ENCODE measurements at places on chromosomes 2 and 18.

DNA sequence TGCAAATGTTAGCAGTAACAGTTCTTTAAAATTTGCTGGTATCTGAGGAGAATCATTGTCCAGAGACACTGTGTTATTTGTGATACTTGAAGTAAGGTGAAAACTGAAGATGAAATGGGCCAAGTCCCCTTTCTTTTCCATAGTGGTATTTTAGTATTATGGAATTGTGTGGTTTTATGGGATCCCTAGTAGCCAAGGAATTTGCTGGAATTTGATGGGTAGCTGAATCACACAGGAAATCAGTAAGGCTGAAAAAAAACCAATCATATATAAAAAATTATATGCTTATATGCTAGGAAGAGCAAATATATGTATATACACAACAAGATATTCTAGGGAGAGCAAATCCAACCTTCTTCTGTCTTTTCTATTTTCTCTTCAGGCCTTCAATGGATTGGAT, 54.2 kb upstream of the TACR1 start:
- H3K36me3 ChIP-seq, result no peaks in the 10 kb centered on the region
- no peak overlapping the region for H3K27ac ChIP-seq
- H3K4me1 ChIP-seq, result no peaks in the 10 kb centered on the region
- H3K27me3 ChIP-seq, result no peaks in the 10 kb centered on the region
- no peak overlapping the region for H3K4me3 ChIP-seq

GRCh38 chr2:227891673-227892072, 20.2 kb downstream of the DAW1 start:
- no peaks in the 10 kb centered on the region for H3K27me3 ChIP-seq
- no peaks in the 10 kb centered on the region for H3K36me3 ChIP-seq
- H3K27ac ChIP-seq, result no peak overlapping the region
- H3K4me3 ChIP-seq, result no peak overlapping the region
- no peak for DNase-seq
- no peaks in the 10 kb centered on the region for H3K4me1 ChIP-seq

DNA sequence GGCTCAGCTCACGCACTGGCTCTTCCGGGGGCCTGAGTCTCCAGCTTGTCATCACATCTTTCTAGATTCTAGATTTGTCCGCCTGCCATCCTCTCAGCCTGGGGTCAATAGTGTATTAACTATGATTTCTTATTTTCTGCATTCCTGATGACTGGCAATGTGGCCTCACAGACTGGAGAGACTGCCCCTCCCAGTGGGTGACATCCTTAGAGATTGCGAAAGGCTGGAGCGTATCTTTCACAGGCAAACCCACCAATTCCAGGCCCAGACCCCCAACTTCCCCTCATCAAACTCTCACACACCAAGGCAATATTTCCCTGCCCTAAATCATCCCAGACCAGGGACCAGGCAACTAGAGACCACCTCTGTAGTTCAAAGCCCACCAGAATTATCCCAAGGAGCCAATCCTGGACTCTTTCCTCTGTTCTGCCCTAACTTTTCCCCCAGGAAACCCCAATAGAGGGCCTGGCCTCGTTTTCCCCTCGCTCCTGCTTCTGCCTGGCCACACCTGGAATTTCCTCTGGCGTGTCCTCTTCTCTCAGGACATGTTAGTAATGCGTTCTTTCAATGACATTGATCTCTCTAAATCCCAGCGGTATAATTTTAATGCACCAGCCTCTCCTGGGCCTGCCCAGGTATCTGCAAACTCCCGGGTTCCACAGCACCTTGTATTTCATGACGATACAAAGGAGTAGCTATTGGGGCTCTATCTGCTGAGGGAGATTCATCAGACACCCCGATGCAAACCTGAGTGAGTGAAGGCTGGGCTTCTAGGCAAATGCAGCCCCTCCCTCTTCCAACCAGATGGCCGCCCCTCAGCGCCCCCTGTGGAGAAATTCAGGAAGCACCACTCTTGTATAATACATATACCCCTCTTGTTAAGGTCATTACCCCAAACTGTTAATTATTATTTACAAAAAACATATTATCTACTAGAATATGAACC, 2.4 kb upstream of the KCNF1 start:
- no peak for DNase-seq
- H3K4me3 ChIP-seq, result no peak overlapping the region
- no peaks in the 10 kb centered on the region for H3K36me3 ChIP-seq
- H3K27me3 ChIP-seq, result peaks cover 3% of the 10 kb centered on the region

GRCh38 chr2:16409006-16409390, 256.6 kb downstream of the CYRIA start:
- no peaks in the 10 kb centered on the region for H3K4me1 ChIP-seq
- no peak for DNase-seq
- H3K27me3 ChIP-seq, result no peaks in the 10 kb centered on the region
- H3K4me3 ChIP-seq, result no peak overlapping the region

GRCh38 chr2:145380436-145381017, 860.6 kb upstream of the ZEB2 start:
- no peak overlapping the region for H3K4me3 ChIP-seq
- no peak overlapping the region for H3K27ac ChIP-seq
- H3K36me3 ChIP-seq, result no peaks in the 10 kb centered on the region
- DNase-seq, result peak; percentile 80
- no peaks in the 10 kb centered on the region for H3K4me1 ChIP-seq

DNA sequence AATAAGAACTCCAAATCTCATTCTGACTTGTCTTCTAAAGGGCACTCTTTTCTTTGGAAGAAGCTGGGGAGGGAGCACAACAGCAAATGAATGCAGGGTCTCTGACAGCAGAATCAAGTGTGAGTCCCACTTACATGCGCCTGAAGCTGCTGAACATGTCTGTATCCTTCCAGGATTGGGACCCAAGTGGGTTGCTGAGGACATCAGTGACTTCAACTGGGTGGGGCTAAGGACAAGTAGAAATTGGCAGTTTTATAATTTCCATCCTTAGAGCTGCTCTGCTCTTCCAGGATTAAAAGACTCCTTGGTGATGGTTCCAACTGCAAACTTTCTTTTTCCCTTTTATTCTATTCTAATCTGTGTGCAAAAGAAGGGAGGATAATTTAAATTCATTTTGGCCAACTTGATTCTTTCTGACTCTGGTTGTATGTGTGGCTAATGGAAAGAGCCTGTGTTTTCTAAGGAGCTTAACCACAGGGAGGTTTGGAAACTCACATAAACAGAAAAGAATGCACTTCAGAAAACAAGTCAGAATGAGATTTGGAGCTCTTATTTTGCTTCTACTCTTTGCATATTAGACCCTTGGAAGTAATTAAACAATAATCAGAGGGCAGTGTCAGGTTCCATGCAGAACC, 20.6 kb downstream of the ANTXR1 start:
- no peaks in the 10 kb centered on the region for H3K27me3 ChIP-seq
- no peaks in the 10 kb centered on the region for H3K36me3 ChIP-seq
- no peak overlapping the region for H3K4me3 ChIP-seq

GRCh38 chr2:185291035-185291647, 447.5 kb upstream of the FSIP2 start:
- H3K4me3 ChIP-seq, result no peak overlapping the region
- H3K27me3 ChIP-seq, result no peaks in the 10 kb centered on the region
- H3K4me1 ChIP-seq, result no peaks in the 10 kb centered on the region
- DNase-seq, result peak; percentile 30

DNA sequence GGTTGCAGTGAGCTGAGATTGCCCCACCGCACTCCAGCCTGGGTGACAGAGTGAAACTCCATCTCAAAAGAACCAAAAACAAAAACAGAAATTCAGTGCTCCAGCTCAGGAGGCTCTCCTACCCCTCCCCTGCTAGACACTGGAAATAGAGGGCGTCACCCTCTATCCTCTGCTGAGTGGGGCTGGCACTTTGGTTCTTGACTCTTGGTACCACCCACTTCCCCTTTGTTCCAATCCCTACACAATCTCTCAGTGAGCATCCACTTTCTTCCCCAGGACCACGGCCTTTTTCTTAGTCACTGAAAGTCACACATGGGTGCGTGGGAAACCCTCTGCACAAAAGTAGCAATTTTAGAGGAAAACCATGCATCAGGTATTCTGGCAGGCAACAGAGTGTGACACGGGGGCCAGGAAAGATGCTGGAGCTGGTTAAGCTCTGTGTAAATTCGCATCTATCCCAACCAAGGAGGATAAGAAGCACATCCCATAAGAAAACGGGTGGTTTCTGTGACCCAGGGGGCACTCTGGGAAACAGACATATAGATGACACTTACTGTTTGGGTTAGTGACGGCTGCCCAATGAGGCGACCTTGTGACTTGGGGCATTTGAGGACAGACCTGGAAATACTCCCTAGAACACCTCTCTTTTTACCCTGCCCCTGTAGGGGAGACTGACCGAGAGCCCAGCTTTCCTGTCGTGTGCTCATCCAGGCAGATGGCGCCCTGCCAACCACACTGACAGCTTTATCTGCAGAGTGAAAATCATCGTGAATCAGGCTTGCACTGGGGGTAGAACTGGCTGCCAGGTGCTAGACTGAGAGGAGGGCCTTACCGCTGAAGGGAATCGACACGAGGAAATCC, 7.7 kb downstream of the HJURP start:
- no peaks in the 10 kb centered on the region for H3K27me3 ChIP-seq
- no peaks in the 10 kb centered on the region for H3K4me1 ChIP-seq
- H3K27ac ChIP-seq, result no peak overlapping the region
- no peak overlapping the region for H3K4me3 ChIP-seq
- peaks cover 29% of the 10 kb centered on the region for H3K36me3 ChIP-seq
- DNase-seq, result no peak

DNA sequence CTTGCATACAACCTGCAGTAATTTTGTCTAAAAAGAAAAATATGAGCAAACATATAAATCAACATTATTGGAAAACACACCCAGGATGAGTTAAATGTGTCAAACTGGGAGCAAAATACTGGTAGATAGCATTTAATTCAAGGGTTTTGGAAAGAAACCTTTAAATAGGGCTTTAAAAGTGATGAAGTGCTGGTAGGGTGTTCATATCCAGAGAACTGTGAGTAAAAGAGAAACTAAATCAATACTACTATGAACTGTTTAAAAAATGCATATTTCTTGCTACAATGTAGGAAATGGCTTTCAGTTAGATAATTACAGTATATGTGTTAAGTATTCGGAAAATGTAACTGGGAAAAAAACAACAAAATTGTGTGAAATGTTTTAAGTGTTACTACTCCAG, 117.8 kb downstream of the ATAD2B start:
- no peak overlapping the region for H3K4me3 ChIP-seq
- no peak for DNase-seq
- H3K4me1 ChIP-seq, result no peaks in the 10 kb centered on the region
- no peak overlapping the region for H3K27ac ChIP-seq
- no peaks in the 10 kb centered on the region for H3K27me3 ChIP-seq

- no peak overlapping the region for H3K27ac ChIP-seq
- H3K4me3 ChIP-seq, result no peak overlapping the region
- H3K27me3 ChIP-seq, result no peaks in the 10 kb centered on the region
- H3K4me1 ChIP-seq, result no peaks in the 10 kb centered on the region
- DNase-seq, result no peak
Measured at GRCh38 chr18:37582261-37582660, 16.7 kb upstream of the CELF4 start.

DNA sequence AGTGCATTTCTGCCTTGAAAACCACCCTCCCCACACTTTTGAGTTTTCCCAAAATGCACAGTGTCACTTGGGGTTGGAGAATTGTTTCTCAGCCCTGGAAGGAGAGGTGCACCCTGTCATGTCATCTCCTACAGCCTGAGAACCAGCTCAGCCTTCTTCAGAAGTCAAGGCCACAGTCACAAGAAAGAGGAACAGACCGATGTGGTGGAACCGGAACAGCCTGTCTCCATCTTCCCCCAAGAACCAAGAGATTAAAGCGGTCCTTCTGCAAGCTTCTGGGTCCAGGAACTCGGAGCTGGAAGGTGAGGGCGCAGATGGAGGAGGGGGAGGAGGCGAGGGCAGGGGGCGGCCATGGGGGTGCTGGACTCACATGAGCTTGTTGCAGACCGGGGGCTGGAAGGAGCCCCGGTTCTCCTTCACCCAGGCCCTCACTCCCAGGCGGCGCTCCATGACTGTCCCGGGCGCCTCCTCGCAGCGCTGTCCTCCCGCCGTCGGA, 248 bp downstream of the HAAO start:
- no peak overlapping the region for H3K27ac ChIP-seq
- H3K36me3 ChIP-seq, result no peaks in the 10 kb centered on the region
- DNase-seq, result no peak
- H3K4me3 ChIP-seq, result peak overlapping the region; percentile 48
- peaks cover 4% of the 10 kb centered on the region for H3K4me1 ChIP-seq

GRCh38 chr2:88481691-88482336, 29.3 kb upstream of the FOXI3 start:
- no peak overlapping the region for H3K27ac ChIP-seq
- no peaks in the 10 kb centered on the region for H3K27me3 ChIP-seq
- H3K4me1 ChIP-seq, result no peaks in the 10 kb centered on the region
- no peak overlapping the region for H3K4me3 ChIP-seq
- no peaks in the 10 kb centered on the region for H3K36me3 ChIP-seq

DNA sequence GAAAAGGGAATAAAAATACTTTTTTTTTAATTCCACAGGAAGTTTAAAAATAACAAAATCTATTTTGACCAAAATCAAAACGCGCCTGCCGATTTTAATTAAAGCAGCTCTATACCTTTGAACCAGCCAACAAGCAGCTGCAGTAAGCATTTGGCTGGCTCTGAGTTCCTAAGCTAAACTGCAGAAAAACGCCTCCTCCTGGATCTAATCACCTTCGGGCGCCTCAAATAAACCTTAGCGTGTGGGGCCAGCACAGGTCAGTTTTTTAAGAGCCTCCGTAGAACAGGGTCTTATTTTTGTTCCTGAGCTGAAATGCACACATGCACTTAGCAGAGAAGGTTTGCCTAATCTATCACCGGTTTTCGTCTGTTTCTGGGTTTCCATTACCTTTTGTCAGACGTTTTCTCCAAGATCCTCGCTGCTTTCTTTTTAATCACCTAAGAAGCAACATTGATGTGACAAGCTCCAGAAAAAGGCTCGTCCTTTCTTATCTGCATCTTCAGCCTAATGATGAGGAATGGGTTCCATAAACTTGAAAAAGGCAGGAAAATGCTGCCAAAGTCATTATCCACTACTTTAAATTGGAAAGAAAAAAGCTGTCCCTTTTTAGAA, 64.7 kb upstream of the HNRNPA3 start:
- DNase-seq, result no peak
- H3K4me3 ChIP-seq, result peak overlapping the region; percentile 65
- H3K27ac ChIP-seq, result no peak overlapping the region
- H3K27me3 ChIP-seq, result peaks cover 34% of the 10 kb centered on the region

GRCh38 chr18:59744271-59744721, 47.1 kb upstream of the CCBE1 start:
- peak; percentile 97 for DNase-seq
- H3K27me3 ChIP-seq, result no peaks in the 10 kb centered on the region
- H3K4me3 ChIP-seq, result no peak overlapping the region
- peak overlapping the region; percentile 85 for H3K27ac ChIP-seq

- H3K4me3 ChIP-seq, result peak overlapping the region; percentile 38
- peaks cover 8% of the 10 kb centered on the region for H3K27me3 ChIP-seq
- H3K4me1 ChIP-seq, result peaks cover 14% of the 10 kb centered on the region
- H3K27ac ChIP-seq, result no peak overlapping the region
Measured at GRCh38 chr2:74414441-74414840, 7.0 kb downstream of the C2orf81 start.

DNA sequence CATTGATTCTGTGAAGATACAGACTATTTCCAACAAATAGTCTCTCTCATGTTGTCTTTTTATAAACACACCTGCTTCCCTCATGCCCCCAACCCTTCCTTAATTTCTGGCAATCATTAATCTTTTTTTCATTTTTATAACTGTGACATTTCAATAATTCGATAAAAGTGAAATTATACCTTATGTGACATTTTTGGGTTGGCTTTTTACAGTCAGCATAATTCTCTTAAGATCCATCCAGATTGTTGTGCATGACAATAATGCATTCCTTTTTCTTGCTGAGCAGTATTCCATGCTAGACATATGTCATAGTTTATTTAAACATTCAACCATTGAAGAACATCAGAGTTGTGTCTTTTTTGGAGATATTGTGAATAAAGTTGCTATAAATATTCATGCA, 541.8 kb upstream of the VRK2 start:
- H3K27me3 ChIP-seq, result no peaks in the 10 kb centered on the region
- H3K27ac ChIP-seq, result no peak overlapping the region
- H3K4me3 ChIP-seq, result no peak overlapping the region
- no peak for DNase-seq
- H3K4me1 ChIP-seq, result no peaks in the 10 kb centered on the region
